ENCODE measurements at places on chromosomes 7 and 10.

- DNase-seq: no peak
Observed at GRCh38 chr10:133465950-133466474, 12.3 kb downstream of the SCART1 start.

DNA sequence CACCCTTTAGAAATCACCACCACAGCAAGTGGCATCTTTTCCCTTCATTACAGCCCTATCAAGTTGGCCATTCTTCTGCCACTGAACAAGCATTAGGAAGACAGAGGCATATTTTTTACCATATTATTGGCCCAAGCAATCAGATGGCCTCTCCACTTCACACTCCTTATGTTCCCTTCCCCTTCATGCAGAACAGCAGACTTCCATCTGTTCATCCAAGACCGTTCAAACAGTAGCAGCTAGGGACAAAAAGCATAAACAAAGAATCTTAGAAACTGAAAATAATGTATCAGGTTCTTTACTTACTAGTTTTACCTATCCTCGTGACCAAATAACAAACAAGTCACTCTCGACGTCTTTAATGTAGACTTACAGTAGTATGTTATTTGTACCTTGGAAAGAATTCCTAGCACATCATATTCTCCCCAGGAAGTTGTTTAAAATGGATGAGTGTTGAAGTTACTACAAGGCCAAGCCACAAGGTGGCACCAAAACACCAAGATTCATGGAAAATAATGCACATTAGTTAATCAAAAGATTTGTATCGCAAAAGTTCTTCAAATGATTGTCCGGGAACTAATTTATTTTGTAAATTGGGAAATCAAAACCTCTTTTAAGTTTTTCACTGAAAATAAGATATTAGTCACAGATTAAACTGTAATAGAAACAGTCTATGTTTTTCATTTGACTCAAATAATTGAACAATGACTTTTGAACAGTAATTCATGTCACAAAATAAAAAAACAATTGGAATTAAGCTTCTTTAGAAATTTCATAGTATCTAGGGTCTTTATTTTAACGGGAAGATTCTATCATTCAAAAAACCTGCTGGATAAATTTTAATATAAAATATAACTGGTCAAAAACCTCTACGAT is 112.1 kb downstream of the VPS41 start:
- DNase-seq: peak; percentile 69

DNA sequence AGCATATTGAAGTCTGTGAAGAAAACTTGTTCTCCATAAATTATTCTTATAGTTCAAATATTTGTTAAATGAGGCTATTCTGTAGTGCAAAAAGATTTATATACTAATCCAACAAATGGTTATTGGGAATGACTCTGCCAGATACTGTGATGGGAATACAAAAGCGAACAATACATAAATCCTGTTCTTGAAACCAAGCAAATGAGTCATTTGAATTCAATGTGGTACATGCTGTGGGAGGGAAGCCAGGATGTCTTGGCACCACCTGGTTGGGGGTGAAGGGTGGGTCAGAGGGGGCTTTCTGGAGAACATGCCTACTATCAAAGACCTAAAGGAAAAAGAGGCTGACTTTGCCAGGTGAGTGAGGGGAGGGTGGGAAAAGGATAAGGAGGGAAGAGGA is 594.2 kb downstream of the CALN1 start:
- DNase-seq: no peak

DNA sequence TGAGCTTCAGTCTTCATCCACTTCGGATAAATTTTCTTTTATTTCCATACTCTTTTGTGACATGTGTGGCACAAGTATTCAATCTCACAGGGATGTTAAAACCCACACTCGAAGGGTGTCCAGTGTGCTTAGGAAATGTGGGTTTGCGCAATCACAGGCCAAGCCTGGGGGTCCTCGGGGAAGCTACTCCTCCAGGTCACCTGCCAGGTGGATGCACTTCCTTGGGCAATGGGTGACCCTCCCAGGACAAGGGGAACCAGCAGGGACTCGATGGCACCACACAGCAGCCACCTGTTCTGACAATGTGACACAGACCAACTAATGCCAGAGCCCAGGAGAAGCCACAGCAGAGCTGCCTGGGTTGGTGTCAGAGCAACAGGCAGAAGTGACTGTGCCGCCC is 39.0 kb downstream of the PARP12 start:
- DNase-seq: no peak

DNA sequence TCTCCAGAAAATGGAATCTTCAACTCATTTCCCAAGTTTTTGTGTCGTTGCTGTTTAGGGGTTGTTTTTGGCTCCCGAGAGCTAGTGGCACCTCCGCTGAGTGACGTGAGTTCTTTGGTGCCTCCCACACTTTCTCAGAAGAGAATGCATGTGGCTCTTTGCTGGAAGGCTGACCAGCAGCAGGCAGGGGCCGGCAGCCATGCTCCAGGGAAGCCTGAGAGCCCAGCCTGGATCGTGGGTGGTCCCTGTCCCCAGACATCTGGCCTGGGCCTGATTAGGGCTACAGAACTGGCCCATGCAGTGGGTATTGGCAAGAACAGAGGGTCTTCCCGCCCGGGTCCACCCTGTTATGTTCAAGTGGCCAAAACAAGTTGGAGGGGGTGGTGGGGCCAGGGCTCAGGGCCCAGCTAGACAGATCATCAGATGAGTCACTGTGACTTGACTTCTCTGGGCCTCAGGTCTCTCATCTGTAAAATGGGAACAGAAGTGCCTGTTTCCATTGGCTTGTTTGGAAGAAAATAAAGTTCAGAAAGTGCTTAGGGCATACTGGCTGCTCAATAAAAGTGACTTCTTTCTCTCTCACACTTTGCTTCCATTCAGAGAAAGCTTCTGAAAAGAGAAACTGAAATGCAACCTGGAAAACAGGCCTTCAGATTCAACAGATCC is 83.1 kb downstream of the STRA8 start:
- DNase-seq: no peak

Measured in ELR (cell line).